GM03348 (cell line): ENCODE measurements at places on chromosomes 13 and 19.

DNA sequence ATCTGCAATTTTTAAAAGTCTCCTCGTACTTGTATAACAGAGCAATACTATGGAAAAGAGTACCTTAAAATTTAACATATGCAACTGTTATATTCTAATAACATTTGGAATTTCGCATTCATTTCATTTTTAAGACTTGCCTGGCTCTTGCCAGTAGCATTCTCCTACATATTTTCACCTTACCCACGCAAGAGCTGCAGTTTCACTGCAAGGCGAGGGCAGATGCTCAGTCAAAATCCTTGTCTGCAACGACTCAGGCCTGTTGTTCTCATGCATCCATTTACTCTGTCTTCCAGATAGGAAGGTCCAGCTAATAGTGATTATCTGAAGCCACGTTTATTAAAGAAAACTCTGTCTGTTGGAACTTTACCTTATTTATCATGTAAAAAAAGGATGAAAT lies 227.0 kb upstream of the RFC3 start:
- no peak for DNase-seq

GRCh38 chr13:48214519-48215121 lies 18.4 kb upstream of the ITM2B start:
- no peak for DNase-seq

GRCh38 chr13:110985541-110985940 lies 70.7 kb upstream of the ANKRD10 start:
- peak; percentile 20 for DNase-seq

GRCh38 chr19:12098040-12098439 lies 33.5 kb downstream of the ZNF844 start:
- no peak for DNase-seq
